Substantia nigra (tissue), 51 donors: ENCODE measurements at places on chromosomes 7 and 10.

DNA sequence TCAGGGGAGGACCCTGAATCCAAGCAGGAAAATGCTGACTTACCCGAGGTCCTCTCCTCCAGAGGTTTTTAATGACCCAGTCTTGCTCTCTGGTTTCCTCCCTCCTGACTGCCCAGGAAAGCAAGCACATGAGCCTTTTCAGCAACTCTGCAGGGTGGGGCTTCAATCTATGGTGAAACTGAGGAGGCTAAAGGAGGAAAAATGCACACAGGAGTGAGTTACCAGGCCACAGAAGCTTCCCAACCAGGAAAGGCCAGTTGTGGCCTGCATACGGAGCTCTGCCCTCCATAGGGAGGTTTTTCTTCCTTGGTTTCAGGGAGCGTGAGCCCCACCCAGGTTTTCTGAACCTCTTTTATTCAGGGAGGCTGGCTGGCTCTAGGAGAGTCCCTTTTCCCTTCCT, 14.1 kb upstream of the DLG5 start:
- no peak for DNase-seq

DNA sequence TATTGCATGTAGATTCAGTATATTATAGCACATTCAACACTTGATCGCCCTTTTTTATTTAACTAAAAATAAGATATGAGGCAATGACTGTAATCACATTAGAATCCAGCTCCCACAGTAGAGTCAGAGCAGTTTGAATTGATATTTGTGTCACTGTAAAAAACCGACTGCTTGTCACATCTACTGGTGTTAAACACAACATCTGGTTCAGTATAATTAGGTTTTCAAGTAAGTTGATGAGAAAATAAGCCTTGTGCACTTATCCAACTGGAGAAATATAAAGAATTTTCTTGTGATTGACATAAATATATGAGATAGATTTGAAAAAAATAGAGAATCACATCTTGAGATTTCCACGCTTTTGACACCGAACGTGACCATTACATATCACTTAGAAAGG, 69.0 kb downstream of the CHRM2 start:
- DNase-seq, result no peak

GRCh38 chr7:46791188-46791587, 790.7 kb downstream of the TNS3 start:
- DNase-seq, result no peak

DNA sequence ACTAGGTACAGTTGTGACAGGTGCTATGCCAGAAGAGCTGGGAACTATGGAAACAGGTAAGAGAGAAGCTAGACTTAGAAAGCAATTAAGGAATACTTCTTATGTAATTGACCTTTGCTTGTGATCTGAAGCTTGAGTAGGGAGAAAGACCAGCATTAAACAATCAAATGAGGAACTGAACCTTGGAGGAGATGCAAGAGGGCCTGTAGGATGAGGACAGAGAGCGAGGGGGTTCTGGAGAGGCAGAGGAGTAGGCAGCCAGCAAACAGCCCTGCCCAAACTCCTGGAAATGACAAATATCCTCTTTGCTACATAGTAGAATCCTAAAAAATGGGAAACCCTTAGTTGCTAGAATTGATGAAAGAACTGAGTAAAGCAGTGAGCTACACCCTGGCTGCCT, 41.6 kb upstream of the FAM204A start:
- DNase-seq, result no peak

- no peak for DNase-seq
These were observed 9.7 kb downstream of the DYNC1I1 start for GRCh38 chr7:95781961-95782586.

- no peak for DNase-seq
These were observed 71.7 kb downstream of the ICA1 start for GRCh38 chr7:8190119-8190895.

- no peak for DNase-seq
These were observed 61.8 kb downstream of the PTPRE start for GRCh38 chr10:127968659-127969058.

- no peak for DNase-seq
These were observed 39.2 kb upstream of the SLC35B4 start for GRCh38 chr7:134355927-134356326.

GRCh38 chr10:65805993-65806392, 1119.8 kb upstream of the LRRTM3 start:
- no peak for DNase-seq

DNA sequence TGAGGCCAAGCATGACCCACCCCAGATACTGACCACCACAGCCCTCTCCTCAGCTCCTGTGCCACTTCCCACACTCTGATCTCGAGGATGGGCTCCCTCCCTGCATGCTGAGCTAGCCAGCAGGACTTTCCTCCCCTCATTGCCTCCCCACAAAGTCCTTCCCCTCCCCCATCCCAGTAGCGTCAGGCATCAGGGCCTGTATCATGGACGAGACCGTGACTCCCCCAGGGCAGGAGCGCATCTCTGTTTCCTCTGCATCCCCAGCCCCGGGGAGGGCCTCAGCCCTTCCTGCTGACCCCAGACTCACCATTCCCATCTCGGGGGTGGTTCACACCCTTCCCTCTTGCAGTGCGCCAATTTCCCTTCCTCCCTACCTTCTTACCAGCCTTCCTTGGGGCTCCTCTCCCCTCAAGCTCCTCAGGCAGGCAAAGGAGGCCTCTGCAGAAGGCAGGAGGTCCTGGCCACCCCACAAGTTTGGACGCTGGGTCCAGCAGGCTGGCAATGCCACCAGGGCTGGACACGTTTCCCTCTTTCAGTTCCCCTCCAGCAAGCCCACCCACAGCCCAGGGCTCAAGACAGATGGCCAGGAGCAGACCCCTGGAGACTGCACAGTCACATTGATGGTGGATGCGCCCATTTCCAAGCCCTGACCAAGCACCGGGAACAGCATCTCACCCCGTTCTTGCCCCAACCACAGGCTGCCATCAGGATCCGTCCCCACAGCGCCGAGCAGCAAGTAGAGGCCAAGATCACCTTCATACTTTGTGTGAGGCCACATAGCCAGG, 36.5 kb downstream of the GRID1 start:
- no peak for DNase-seq

GRCh38 chr10:1578392-1579140, 158.8 kb downstream of the ADARB2 start:
- DNase-seq, result no peak

DNA sequence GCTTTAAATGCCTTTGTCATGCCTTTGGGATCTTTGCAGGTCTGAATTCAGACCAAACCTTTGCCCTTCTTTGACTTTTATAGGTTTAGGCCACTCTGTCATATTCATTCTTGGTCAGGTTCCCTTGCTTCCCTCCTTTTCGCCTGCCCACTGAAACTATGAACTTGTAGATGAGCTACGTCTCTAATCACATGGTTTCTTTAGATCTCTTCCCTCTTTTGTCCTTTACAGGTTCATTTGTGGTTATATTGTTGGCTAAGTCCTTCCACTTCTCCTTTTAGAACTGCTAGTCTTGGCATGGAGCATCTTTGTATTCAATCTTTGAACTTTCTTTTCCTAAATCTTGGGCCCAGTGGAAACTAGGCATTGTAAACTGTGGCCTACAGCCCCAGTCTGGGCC, 104.0 kb upstream of the ZEB1 start:
- DNase-seq, result no peak

DNA sequence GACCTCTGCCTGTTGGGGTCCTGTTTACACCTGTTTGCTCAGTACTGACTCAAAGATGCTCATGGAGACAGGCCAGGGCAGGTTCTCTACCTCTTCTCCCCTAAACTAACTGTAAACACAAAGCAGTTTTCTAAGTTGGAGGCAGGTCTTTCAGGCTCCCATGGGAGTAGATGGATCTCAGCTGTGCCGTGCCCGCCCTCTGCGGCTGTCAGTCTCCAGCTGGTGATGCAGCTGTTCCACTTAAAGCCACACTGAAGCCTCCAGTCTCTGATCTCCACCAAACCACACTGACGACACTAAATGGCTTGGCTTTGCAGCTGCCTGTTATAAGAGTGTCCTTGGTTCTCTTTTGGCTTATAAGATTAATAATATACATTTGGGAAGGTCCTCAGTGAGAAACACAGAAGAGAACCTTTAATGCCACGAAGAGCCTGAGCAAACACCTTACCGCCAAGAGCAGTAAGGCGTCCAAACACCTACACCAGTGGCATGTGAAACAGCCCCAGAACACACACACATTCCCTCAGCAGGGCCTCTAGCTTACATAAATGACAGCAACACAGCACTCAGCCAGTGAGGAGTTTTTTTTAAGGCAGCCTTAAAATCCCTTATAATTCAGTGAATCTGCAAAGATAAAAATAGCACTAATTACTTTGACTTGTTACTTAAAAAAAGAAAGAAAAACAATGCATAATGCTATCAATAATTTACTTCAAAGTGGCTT, 60.4 kb upstream of the KCNIP2 start:
- no peak for DNase-seq

DNA sequence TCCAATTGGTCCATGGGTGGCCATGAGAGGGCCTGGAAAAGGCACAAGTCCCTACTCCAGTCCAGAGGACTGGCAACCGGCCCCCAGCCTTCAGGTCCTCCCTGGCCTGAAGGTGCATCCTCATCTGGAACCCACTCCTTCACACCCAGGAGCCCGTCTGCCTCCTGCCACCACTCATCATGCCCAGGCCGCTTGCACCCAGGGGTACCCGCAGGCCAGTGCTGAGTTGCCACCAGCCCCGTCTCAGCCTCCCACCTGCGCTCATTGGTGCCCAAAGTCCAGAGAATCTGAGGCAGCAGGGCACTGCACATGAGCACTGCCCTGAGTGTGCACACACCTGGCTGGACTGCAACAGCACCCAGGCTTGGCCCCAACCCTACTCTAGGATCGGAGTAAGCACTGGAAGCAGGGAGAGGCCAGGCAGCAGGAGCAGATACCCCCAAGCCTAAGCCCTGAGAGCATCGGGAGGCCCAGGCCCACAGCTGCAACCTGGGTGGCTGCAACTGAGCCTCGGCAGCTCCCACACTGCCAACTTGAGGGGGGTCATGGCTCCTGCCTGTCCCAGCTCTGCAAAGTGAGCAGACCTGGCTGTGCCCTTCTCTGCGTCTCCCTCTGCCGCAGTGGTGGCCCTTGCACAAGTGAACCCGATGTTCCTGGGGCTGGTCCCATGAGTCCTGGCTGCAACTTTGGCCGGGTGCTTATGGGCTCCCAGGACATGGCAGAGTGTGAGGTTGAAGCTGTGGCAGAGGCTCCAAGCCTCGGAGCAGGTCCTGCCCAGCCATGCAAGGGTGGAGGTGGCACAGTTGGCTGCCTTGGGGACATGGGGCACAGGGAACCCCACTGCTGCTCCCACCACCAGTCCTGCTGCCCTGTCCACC, 44.3 kb downstream of the TCERG1L start:
- DNase-seq, result no peak

DNA sequence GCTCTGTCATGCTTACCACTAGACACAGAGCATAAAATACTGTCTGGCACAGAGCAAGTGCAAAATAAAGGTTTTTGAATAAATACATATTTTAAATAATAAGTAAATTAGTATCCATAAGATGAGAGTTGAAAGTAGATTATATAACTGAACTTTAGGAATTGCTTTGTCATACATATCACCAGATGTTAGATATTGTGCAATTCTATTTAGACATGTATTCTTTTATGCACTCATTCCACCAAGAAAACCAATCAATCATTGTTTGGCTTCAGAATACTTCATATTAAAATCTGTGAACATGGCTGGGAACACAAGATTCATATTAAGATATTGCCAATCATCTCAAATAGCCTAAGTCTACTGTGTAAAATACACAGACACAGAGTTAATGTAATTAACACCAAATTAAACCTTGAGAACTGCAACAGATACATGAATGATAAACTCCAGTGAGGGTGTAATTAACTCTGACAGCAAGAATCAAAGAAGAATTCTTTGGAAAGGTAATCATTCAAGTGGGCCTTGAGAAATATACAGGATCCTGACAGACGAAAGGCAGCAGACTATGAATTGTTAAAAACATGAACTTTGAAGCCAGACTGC, 201.0 kb upstream of the PTN start:
- DNase-seq, result no peak

GRCh38 chr7:67398916-67399315, 402.3 kb downstream of the TYW1 start:
- no peak for DNase-seq

- no peak for DNase-seq
These were observed 36.6 kb downstream of the ADRA2A start for GRCh38 chr10:111113238-111113960.
